Calu3 (cell line): ENCODE measurements at places on chromosomes 6 and 20. TPM values are rescaled to one million over a fixed set of nuclear protein-coding genes. Genes with fewer than 3 reads are reported as not detected.

C2 gene
- 5.0 and 6.3 TPM in 2 replicates for total RNA-seq

SLC17A3 gene
- not detected in 2 replicates for total RNA-seq

ADGRF5 gene
- 0.07 and 0.24 TPM in 2 replicates for total RNA-seq

LY6G6C gene
- 1.0 TPM in 1 of 2 replicates, not detected in the other for total RNA-seq

SAMD3 gene
- total RNA-seq = not detected in 2 replicates

ADGRB3 gene
- total RNA-seq = 0.09 and 0.44 TPM in 2 replicates

- H3K27ac ChIP-seq = no peak overlapping the region
- no peaks in the 10 kb centered on the region for H3K4me1 ChIP-seq
- no peaks in the 10 kb centered on the region for H3K27me3 ChIP-seq
- no peak overlapping the region for H3K4me3 ChIP-seq
Measured at GRCh38 chr20:47747669-47748031, 37.6 kb downstream of the SULF2 start.

- peaks cover 65% of the 10 kb centered on the region for H3K36me3 ChIP-seq
- no peaks in the 10 kb centered on the region for H3K27me3 ChIP-seq
- H3K4me3 ChIP-seq = peak overlapping the region; percentile 40
- peaks cover 81% of the 10 kb centered on the region for H3K4me1 ChIP-seq
- peak; percentile 49 for DNase-seq
Measured at GRCh38 chr20:53582574-53583351, 10.9 kb downstream of the ZNF217 start.

- no peaks in the 10 kb centered on the region for H3K4me1 ChIP-seq
- H3K4me3 ChIP-seq = no peak overlapping the region
- no peak overlapping the region for H3K27ac ChIP-seq
- no peak for DNase-seq
Measured at GRCh38 chr20:44336086-44336485, 757 bp upstream of the R3HDML start.

DNA sequence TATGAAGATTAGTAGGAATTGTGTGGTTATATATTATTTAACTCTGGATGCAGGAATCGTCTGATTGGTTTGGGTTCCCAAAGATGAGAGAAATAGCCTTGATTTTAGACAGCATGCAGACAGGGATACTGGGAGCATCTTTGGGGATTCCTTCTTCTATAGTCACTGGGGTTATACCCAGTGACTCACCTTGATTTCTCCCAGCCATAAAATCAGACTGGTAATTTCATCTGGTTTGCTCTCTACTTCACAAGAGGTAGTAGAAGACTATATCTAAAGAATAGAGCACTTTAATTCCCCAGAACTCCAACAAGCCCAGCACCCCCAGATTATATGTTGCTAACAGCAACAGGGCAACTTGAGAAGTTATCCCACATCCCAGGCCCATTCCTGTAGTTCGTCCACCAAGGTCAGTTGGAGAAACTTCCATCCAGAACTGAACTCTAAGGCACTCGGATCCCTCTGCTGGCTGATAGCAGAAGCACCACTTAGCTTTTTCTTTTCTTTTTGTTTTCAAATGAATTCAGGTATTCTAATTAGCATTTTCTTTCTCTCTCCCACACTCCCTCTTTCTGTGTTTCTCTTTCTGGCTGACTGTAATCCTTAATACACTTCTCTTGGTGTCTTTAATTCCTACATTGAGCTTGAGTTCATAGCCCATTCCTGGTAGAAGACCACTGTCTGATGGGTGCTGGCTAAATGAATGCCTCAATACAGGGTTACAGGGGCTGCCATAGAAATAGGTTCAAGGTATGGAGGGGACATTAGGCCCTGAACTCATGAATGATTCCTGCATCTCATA lies 20.4 kb upstream of the EFHC1 start:
- peaks cover 36% of the 10 kb centered on the region for H3K4me1 ChIP-seq
- H3K27me3 ChIP-seq = no peaks in the 10 kb centered on the region
- H3K27ac ChIP-seq = no peak overlapping the region
- no peak overlapping the region for H3K4me3 ChIP-seq
- H3K36me3 ChIP-seq = peaks cover 4% of the 10 kb centered on the region

DNA sequence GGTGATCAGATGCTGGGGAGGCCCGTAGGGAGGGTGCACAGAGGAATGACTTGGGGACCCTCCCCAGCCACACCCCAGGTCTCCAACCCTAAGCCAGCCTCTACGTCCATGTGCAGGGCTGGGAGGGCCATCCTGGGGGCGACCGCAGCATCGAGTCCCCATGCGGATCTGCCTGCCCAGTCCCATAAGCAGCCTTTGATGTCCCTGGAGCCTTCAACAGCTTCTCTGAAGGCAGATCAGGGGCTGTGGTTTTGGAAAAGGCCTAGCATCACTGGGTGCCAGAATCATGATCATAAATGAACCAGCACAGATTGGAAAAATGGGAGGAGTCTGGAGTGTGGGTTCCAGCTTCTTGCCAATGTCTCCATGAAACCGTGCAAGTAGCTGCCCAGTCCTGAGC lies 22.9 kb downstream of the TOX2 start:
- no peak overlapping the region for H3K27ac ChIP-seq
- H3K27me3 ChIP-seq = peaks cover 42% of the 10 kb centered on the region
- peaks cover 27% of the 10 kb centered on the region for H3K4me1 ChIP-seq
- no peak for DNase-seq
- no peak overlapping the region for H3K4me3 ChIP-seq

DNA sequence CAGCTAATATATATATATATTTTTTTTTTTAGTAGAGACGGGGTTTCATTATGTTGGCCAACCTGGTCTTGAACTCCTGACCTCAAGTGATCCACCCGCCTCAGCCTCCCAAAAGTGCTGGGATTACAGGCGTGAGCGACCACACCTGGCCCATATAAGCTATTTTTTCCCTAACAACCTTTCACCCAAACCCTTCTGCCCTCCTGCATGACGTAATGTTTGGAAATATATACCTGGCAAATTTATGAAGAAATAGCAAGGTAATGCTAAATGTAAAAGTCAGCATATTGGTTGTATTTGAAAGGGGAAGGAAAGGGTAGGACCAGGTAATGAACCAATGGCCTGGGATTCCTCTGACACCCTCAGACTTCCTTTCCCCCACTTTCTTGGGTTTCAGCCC lies 325.5 kb upstream of the ARID1B start:
- DNase-seq = no peak
- H3K27me3 ChIP-seq = no peaks in the 10 kb centered on the region
- no peaks in the 10 kb centered on the region for H3K36me3 ChIP-seq
- H3K27ac ChIP-seq = no peak overlapping the region

- no peak for DNase-seq
- no peaks in the 10 kb centered on the region for H3K36me3 ChIP-seq
- no peaks in the 10 kb centered on the region for H3K27me3 ChIP-seq
- no peak overlapping the region for H3K27ac ChIP-seq
- no peak overlapping the region for H3K4me3 ChIP-seq
Measured at GRCh38 chr6:120966321-120966720, 368.0 kb downstream of the TBC1D32 start.

GRCh38 chr6:98769546-98769945 lies 64.8 kb upstream of the POU3F2 start:
- peaks cover 5% of the 10 kb centered on the region for H3K4me1 ChIP-seq
- no peak overlapping the region for H3K4me3 ChIP-seq
- no peaks in the 10 kb centered on the region for H3K36me3 ChIP-seq
- H3K27ac ChIP-seq = no peak overlapping the region
- DNase-seq = peak; percentile 64

- peaks cover 44% of the 10 kb centered on the region for H3K4me1 ChIP-seq
- H3K27me3 ChIP-seq = no peaks in the 10 kb centered on the region
- H3K27ac ChIP-seq = peak overlapping the region; percentile 34
- no peak for DNase-seq
Measured at GRCh38 chr20:14406495-14406894, 69.1 kb upstream of the FLRT3 start.

DNA sequence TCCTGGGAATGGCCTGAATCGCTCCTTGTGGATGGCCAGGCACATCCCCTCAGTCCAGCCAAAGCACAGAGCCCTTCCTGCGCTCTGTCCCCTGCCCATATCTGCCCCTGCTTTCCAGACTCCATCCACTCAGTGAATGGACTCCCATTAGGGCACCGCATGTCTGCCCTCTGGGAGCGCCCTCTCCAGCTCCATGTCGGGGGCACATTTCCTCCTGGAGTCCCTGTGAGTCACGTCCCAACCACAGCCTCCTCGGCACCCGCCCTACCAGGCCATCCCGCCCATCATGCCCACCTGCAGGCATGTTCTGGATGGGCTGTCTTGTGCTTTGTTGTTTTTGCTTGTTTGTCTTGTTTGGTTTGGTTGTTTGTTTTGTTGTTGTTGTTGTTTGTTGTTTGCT lies 96.8 kb downstream of the PSMB1 start:
- H3K4me1 ChIP-seq = no peaks in the 10 kb centered on the region
- no peaks in the 10 kb centered on the region for H3K36me3 ChIP-seq
- no peak for DNase-seq
- H3K4me3 ChIP-seq = no peak overlapping the region
- no peak overlapping the region for H3K27ac ChIP-seq
- H3K27me3 ChIP-seq = peaks cover 23% of the 10 kb centered on the region
